ENCODE measurements at places on chromosomes 2 and 18.

- DNase-seq, result no peak
These were observed 25.9 kb upstream of the ALLC start for GRCh38 chr2:3631851-3632659.

DNA sequence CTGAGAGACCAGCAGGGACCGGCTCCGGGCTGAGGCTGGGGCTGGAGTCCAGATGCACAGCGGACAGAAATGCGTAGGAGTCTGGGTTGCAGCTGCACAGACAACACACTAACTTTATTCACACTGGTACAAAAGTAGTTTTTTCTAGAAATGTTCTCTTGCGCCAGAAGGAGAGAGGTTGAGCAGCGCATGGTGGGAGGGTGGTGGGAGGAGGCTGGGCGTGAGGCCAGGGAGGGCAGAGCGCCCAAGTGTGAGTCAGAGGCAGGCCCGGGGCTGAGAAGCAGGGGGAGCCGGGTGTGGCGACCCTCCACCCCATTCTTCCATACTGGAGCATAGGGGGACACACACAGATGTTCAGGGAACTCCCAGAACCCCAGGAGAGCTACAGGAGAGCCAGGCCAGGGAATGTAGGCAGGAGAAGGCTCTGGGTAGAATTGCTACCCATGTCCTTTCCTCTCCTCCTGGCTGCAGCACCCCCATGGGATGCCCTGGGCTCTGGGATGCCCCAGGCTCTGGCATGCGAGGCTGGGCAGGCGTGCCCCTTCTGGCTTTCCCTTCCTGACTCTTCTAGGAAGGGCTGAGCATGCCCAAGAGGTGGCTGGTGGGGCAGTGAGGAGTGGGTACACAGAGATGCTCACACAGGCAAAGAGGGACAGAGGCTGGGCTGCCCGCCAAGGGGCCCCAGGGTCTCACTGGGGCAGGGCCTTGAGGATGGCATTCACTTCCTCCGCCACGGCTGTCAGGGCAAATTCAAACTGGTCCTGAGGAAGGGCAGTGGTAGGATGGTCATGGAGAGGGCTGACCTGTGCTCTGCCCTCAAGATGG is 10.6 kb downstream of the DNAJB2 start:
- DNase-seq, result no peak

DNA sequence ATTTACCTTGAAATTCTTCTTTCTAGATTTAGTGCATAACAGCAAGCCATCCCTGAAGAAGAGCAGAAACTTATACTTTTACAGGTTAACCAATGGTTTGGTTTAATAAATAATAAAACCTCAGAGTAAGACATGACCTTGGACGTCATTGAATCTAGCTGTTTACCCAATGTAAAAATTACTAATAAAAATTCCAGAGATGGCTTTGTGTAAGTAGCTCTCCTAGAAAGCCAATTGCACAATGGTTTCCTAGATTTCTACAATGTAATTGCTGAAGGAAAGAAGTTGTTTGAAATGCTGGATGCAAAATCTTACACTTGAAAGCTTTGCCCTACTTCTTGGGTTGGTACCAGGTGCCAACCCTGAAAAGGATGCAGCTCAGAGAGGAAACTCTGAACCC is 1.5 kb downstream of the XDH start:
- DNase-seq, result no peak

DNA sequence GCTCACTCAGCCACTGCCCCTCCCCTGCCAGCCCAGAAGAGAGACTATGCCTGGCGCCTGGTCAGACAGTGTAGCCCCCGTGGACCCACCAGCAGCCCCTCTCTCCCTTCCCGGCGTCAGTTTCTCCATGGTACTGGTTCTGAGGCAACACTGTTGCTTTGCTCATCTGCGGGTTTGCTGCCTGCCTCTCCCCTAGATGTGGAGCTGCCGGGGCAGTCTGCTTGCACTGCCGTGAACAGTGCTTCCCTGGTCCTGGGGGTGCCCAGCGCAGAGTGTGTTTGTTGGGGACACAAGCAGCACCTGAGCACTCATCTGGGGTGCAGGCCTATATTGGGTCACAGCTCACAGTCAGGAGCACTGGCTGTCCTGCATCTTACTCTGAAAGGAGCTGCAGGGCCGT is 309.9 kb downstream of the NDUFA10 start:
- DNase-seq, result no peak

- no peak for DNase-seq
These were observed 11.9 kb downstream of the IL18R1 start for GRCh38 chr2:102367331-102367971.

All from stimulated activated CD8-positive, alpha-beta memory T cell treated with anti-CD3 and anti-CD28 coated beads, Interleukin-15, amount 100 ng/mL, for 24 hours (primary cell).